ENCODE measurements at places on chromosomes 16 and 17.

- DNase-seq = no peak
Observed at GRCh38 chr17:65268832-65269231, 131.7 kb downstream of the RGS9 start.

DNA sequence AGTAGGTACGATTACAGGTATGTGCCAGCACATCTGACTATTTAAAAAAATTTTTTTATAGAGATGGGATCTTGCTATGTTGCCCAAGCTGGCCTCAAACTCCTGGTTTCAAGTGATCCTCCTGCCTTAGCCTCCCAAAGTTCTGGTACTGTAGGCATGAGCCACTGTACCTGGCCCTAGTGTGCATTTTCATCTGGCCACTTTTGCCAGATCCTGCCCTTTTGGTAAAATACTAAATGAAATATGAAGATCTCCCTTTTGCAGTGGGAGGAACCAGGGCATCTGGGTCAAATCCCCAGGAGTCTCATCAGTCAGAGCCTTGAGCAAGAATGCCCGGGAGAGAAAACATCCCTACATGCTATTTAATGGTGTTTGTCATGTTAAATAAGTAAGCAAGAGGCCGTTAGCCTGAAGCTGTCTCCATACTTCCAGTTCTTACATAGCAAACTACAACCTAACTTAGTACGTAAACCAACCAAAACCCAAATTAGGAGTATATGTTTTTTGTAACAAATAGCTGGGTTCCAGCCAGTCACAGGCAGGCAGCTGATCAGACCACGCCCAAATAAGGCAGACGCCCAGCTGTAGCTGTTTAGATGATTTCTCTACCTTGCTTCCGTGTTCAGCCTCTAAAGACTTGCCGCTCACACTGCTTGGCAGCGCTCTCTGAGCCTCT is 46.5 kb upstream of the CLEC18A start:
- no peak for DNase-seq

GRCh38 chr17:35577830-35578196 is 558 bp downstream of the PEX12 start:
- DNase-seq = no peak

- no peak for DNase-seq
Observed at GRCh38 chr17:8957721-8958120, 7.8 kb downstream of the PIK3R5 start.

- DNase-seq = no peak
Observed at GRCh38 chr17:1559047-1560043, 3.2 kb downstream of the PITPNA start.

DNA sequence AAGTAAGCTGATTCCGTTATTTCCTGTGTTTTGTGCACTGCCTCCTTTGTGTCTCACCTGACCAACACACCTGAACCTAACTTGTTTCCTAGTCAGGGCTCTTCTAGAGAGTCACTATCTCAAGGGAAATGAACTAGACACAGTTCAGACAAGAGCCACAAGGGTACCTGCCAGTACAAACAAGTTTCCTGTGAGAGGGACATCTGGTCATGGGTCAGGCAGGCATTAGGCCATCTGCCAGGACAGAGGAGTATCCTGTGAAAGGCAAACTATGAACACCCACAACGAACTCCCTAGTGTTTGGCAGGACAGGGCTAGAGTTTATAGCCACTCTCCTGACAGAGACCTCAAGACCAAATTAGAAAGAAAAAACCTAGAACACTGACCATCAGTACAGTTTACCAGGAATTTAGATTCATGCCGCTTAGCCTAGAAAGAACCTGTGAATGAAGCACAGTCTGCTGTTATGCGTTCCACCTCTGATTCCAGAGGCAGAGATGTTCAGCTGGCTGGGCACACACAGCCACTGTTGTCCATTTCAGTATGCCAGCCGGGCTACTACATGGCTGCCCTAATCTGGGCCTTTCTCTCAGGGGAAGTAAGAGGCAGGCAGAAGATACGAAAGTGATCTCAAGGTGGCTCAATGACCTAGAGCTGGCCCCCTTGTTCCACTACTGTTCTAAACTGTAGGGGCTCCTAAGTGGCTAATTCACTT is 20.7 kb upstream of the GLG1 start:
- no peak for DNase-seq

GRCh38 chr16:66332634-66333610 is 33.6 kb upstream of the CDH5 start:
- no peak for DNase-seq

GRCh38 chr17:73744411-73744810 is 100.2 kb upstream of the SDK2 start:
- no peak for DNase-seq

DNA sequence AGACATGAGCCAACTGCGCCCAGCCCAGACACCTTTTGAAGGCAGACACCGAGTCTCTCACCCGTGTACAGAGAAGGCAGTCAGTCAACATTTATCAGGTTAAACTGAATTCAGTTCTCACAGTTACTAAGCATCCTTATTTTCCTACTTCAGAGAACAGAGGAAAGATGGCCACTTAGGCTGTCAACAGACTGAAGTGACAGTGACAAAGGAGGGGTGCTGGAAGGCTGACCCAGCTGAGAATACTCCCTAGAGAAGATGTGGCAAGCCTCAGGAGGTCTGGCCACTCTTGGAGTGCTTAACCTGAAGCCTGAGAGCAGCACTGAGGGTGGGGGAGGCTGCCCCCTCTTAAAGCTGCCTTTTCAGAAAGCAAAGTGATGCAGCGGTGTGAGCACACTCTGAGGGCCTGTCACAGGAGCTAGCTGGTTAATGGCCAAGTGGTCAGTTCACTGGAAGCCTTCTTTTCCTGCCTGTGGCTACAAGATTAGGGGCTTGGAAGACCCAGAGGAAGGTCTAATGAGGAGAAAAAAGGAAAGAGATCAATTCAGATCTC is 51.0 kb upstream of the SREBF1 start:
- no peak for DNase-seq

- no peak for DNase-seq
Observed at GRCh38 chr16:89981414-89981813, 32.9 kb downstream of the DEF8 start.

GRCh38 chr17:47804461-47804860 is 17.1 kb downstream of the OSBPL7 start:
- no peak for DNase-seq

DNA sequence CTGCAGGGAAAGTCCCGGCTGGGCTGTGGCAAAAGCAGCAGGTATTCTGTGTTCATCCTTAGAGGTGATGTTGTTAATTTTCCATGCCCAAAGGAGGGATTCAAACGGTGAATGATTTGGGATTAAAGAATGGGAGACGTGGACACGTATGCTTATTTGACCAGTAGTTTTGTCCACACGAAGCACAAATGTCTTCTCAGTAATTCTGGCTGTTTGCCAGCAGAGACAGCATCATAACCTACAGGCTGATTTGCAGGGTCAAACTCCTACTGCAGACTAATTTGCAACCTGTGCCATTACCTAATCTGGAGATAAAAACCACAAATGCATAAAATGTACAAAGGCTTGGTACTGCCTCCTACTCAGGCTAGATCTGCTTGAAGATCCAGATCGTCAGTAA is 14.1 kb downstream of the MTHFSD start:
- DNase-seq = no peak

- DNase-seq = no peak
Observed at GRCh38 chr17:31072186-31072585, 22.6 kb upstream of the NF1 start.

GRCh38 chr17:70608193-70608592 is 438.9 kb downstream of the KCNJ2 start:
- no peak for DNase-seq

- no peak for DNase-seq
Observed at GRCh38 chr17:57269598-57270255, 13.4 kb downstream of the MSI2 start.

DNA sequence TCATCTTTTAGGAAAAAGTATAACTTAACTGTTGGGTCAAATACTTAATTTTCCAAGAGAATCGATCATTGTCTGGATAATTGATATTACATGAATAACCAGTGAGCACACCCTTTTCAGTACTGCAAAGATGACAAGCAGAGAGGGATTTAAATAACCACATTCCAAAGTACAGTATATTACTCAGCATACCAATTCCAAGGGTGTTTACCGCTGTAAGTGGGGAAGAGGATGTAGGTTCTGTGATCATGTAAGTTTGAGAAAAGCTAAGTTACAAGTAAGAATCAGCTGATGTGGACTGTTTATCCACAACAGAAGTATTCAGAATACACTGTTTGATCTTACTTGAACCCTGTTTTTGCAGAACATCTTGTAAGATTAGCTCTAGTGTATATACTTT is 6.1 kb downstream of the GDE1 start:
- no peak for DNase-seq

- peak; percentile 13 for DNase-seq
Observed at GRCh38 chr17:29283496-29283895, 10.5 kb downstream of the NUFIP2 start.

GRCh38 chr17:8153525-8153956 is 1.3 kb upstream of the PER1 start:
- no peak for DNase-seq

GRCh38 chr17:41614098-41614497 is 1.5 kb upstream of the KRT16 start:
- DNase-seq = no peak

- peak; percentile 23 for DNase-seq
Observed at GRCh38 chr17:2712300-2713043, 908 bp upstream of the CLUH start.

- peak; percentile 87 for DNase-seq
Observed at GRCh38 chr17:81733507-81734404, 21.7 kb downstream of the SLC25A10 start.

GRCh38 chr17:2500446-2500845 is 11.2 kb downstream of the METTL16 start:
- DNase-seq = no peak

GRCh38 chr17:29796652-29797051 is 133.4 kb downstream of the SSH2 start:
- no peak for DNase-seq

DNA sequence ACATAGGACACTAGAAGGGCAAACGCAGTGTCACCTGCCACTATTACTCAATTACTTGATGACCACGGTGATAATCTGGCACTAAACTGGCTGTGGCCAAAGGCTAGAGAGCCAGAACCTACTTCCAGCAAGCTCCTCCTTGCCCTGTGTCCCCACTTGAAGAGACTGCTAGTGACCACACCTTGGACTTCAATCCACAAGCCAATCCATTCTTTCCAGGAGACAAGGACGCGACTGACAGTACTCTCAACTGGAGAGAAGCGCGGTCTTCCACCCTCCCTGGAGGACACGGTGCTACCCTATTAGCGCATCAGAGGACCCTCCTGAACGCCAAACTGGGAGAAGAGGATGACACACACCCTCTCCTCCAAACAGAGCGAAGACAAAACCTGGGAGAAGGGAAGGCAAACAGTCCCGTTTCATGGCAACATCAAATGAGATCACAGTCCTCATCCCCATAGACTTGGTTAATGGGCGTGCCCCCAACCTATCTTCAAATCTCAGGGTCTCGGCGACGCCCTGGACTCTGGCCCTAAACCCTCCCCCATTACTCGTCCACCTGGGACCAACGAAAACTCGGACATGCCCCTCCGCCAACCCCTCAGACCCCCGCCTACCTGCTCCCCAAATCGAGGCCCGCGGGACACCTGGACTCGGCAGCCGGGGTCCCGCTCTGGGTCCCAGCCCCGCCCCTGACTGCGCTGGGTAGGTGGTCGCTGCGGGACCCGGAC is 508 bp downstream of the FLCN start:
- DNase-seq = no peak

DNA sequence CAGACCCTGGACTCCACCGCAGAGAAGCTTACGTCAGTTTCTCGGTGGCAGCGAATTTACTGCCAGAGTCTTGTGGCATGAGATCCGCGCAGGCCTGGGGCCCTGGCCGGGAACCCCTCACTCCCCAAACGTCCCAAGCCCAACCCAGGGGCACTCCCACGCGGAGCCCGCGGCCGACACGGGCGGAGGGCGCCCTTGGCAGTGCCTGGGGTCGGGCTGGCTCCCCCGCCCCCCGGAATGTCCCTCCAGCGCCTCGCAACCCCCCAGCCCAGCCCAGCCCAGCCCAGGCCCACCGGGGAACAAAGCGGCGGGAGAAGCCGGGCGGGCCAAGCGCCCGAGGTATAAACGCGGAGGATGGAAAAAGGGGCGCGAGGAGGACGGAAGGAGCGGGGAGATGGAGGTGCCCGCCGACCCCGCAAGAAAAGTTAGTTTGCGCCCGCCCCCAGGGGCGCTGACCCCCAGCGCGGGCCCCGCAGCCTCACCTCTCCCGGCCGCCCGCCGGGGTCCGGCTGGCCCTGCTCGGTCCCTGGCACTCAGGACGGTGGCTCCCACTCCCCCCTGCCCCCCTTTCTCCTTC is 330 bp downstream of the CASKIN2 start:
- DNase-seq = peak; percentile 68

GRCh38 chr17:15654886-15655561 is 29.1 kb downstream of the TRIM16 start:
- DNase-seq = no peak

GRCh38 chr17:42484304-42484703 is 25.6 kb downstream of the ATP6V0A1 start:
- DNase-seq = no peak

DNA sequence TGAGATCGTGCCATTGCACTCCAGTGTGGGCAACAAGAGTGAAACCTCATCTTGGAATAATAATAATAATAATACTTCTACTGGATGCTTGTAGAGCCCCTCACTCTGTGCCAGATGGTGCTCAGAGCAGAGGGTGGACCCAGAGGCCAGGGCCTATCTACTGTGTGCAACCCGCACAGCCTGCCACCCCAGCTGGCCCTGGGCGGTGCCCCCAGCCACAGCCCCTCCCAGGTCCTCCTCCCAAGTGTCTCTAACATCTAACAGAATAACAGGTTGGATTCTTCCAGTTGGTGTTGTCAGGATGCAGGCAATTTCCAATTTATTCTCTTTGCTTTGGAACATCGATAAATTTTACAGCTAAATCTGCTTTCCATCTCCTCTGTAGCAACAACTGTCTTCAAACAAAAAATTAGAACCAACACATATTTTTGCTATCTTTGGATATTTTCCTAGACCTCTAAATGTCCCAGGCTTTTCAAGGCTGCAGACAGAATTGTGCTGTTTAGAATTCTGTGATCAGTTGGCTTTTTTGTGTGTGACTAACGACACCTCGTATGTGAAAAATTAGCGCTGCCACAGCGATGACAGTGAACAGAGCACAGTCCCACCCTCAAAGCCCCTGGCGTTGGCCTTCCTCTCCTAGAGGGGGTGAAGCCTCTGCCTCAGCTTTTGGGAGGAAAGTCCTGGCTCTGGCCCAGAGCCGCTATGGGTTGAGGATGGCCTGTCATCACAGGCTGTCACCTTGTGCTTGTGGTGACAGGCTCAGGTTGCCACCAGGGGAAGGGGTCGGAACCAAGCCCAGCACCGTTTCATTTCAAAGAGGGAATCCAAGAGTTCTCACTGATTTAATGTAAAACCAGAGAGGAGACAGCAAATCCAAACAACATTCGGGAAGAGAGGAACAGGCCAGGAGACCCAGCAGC is 7.6 kb upstream of the EVPL start:
- DNase-seq = no peak

DNA sequence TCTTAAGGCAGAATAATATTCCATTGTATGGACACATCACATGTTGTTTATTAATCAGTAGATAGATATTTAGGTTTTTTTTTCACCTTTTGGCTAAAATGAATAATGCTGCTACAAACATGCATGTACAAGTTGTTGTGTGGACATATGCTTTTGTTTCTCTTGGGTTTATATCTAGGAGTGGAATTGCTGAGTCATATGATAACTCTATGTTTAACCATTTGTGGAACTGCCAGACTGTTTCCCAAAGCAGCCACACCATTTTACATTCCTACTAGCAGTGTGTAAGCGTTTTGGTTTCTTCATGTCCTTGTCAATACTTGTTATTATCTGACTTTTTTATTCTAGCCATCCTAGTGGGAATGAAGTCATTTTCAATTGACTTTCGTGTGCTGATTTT is 21.3 kb downstream of the CYLD start:
- DNase-seq = no peak

GRCh38 chr17:4477255-4477791 is 21.4 kb upstream of the SPNS2 start:
- no peak for DNase-seq

Data from NCI-H526 (cell line).